GM23338 (cell line): ENCODE measurements at places on chromosomes 5 and 9. TPM values are rescaled to one million over a fixed set of nuclear protein-coding genes. Genes with fewer than 3 reads are reported as not detected.

- no peak for DNase-seq
Observed at GRCh38 chr9:13665418-13666066, 386.1 kb upstream of the MPDZ start.

DNA sequence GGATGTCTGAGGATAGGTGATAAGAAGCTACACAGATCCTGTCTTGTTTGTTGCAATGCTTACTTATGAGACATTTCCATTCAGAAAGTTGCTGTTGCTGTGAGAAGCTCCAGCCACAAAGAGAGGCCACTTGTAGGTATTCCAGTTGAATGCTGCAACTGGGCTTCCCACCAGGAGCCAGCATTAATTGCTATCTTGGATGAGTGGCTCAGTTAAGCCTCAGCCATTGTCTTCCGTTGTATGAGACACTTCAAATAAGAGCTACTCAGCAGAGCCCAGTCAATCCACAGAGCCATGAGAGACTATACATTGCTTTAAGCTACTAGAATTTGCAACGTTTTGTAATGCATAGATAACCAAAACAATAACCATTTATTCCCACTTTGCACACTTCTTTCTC is 104.3 kb upstream of the ARRDC3 start:
- DNase-seq, result no peak

DNA sequence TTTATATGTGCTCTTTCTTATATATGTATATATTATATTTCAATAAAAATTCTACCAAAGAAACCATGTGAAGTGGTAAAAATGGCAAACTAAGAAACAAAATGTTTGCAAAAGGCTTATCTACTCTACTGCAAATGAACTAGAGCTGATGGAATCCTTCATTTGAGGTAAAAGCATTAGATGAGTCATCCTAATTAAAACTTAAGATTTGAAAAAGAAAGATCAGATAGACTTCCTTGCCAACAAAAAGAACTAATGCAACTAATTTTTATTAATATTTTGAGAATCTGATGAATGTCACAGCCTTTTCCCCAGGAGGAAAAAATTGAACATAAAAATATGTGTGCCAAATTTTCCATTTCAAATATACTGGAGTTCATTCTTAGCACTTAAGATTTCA is 84.1 kb upstream of the SLCO4C1 start:
- no peak for DNase-seq

GRCh38 chr9:132366481-132366880 is 11.7 kb upstream of the SETX start:
- DNase-seq, result no peak

DNA sequence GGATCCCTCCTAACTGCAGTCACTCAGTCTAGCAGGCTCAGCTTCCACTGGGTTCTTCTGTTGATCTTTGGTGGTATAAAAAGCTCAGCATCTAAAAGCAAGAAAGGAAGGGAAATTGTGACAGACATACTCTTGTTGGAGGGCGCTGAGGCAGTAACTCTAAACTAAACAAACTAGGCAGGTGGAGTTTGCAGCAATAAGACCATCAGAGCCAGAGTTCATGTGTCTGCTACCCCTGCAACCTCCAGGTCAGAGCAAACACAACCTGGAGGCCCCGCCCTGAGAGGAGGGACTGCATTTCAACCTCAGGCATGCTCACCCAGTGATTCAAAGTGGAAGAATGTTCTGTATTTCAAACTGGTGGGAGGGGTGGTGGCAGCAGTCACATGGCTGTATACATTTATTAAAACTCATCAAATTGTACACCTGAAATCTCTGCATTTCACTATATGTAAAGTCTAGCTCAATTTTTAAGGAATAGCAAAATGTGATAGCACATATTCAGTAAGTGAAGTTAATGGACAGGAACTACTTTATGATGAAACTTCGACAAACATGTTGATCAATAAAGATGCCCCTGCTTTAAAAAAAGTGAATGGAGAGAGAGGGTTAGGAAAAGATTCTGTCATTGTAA is 7.1 kb downstream of the ACTL7A start:
- no peak for DNase-seq

- no peak for DNase-seq
Observed at GRCh38 chr5:7805379-7805778, 45.6 kb downstream of the CFAP90 start.

DNA sequence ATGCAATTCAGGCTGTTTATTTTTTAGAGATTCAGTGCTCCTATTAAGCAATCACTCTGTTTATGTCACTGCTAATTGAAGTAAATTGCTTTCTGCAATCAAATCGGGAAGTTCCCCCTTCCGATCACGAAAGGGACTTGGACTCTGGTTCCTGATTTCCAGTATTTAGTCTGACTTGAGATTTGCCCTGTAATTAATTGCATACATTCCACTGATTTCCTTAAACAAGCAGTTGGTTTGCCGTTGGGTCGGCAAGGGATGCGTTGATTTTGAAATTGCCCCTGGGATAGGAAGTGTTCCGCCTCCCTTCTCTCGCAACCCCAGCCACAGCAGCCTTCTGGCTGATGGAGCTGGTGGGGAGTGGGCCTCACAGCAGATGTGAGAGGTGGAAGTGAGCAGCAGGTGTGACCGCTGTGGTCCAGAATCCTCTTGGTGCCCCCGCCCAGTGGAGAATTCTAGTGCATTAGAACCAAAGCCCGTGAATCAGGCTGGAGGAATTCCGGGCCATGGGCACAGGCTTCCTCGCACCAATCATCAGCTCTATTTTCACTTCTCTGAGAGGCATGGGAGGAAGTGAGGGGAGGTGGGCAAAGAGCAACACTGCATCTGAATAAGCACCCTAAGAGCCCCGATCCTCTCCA is 102.5 kb downstream of the SPRY4 start:
- no peak for DNase-seq

- no peak for DNase-seq
Observed at GRCh38 chr9:72089451-72090130, 29.2 kb upstream of the C9orf57 start.

- no peak for DNase-seq
Observed at GRCh38 chr9:110671849-110672248, 3.3 kb downstream of the MUSK start.

DNA sequence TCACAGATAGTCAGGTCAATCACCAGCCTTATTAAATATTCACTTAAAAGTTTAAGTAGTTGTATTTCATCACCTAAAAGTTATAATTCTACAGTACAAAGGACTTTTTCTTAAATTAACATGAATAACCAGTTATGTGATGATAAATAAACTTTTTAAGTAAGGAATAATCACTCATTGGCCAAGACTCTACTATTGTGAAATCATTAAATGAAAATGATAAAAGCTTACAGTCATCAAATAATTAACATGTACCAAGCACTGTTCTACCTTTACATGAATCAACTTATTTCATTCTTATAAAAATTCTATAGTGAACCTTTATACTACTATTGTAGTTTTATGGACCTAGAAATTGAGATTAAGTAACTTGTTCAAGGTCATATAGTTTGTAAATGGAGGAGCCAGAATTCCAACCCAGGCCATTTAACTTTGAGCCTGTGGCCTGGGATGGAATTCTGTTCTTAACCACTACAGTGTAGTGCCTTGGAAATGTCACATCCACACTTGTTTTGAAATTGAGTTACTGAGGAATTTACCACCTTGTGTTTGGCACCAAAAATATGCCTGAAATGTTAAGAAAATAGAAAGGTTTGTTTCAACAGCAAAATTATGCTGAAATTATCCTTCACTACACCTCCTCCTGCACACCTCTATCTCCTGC is 32.8 kb upstream of the MSANTD3 start:
- DNase-seq, result no peak

DNA sequence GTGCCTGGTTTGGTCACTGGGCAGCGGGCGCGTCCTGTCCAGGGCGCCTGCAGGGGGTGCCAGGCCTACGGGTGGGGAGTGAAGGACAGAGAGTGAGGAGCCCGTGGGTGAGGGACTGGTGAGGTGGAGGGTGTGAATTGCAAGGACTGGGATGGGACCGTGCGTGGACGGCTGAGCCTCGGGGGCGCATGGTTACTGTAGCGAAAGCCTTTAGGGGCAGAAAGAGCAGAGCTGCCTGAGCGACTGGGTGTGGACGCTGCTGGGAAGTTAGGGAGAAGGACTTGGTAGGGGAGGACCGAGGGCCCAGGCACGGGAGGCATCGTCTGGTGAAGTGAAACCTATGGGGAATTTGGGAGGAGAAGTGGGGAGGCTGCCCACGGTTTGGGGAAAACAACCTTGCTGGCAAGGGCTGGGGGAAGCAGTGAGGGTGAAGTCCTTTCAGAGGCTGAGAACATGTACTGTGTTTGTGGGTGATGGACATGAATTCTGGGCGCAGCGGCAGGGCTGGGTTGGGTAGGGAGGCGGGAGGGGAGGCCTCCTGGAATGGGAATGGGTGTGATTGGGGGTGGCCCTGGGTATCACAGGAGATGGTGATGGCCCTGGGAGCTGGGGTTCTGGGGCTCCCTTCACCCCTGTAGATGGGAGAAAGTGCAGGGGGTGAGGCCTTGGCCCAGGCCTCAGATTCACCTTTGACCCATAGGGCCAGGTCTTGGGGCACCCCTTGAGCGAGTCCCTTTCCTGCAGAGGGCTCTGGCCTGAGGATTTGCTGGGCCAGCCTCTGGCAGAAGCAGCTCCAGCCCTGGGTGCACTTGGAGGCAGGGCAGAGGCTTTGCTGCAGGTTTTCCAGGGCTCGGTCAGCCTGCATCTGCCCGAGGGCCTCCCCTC is 1.7 kb upstream of the TOR4A start:
- DNase-seq, result no peak

- DNase-seq, result peak; percentile 51
Observed at GRCh38 chr5:163504079-163504931, 1.1 kb upstream of the MAT2B start.

DNA sequence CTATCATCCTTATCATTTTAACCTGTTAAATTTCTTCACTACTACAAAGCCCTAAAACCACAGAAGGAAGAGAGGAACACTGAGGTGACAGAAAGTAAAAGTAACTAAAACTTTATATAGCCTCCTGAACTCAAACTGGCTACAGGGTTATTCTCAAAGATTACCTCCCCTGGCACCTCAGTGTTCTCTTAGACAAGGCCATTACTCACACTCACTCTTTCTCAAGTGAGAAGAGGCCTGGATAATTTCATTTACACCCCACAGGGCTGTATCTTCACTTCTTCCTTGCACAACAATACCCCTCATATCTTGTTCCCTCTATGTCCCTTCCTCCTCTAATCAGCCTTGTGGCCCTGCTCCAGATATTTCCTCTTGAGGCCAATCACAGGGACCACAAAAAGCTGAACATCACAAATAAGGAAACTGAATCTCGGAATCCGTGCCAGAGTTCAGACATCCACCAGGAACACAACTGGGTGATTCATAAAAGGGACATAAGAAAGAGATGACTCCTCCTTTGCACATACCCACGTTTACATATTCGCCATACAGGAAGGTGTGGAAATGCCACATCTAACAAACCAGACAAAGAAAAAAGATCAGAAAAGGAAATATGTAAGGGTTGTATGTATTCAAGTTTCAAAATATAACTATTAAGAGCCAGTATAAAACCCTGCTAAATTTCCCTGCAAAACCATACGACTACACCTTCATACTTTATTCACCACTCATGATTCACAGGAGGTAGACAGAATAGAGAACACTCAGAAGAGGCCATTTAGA is 1.7 kb upstream of the KLHL3 start:
- no peak for DNase-seq

DNA sequence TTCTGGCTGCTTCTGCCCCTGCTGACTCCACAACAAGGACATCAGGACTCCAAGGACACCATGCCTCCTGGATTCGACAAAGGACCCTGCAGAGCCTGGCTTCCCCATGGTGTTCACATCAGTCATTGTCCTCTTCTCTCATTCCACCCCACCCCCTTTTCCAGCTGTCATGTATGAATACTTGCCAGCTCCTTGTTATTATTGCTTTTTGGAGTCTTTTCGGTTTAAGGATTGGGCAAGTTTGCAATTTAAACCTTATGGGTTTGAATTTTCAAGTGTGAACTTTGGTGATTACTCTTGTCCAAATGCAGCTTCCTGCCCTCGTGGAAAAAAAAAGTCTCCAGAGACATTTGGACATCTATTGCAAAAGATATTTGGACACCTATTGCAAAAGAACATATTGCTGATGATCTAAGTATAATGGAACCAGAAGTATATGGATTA is 14.2 kb upstream of the LVRN start:
- no peak for DNase-seq

- peak; percentile 56 for DNase-seq
Observed at GRCh38 chr9:121721058-121721350, 69.6 kb downstream of the DAB2IP start.

DNA sequence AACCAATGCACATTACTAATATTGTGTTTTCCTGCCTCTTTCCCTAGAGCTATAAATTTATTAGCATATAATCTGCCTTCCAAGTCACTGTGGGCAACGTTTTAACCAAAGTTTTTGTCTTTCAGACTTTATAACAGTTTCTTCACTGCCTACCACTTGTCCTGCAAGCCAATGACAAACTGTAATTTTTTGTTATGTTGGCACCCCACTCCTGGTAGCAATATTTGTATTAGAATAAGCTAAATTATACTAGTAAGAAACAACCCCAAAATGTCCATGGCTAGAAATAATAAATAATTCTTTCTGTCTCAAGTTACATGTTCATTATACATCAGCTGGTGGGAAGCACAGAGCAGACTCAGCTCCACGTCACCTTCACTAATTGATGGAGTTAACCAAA is 51.7 kb downstream of the ATPSCKMT start:
- no peak for DNase-seq

- DNase-seq, result no peak
Observed at GRCh38 chr9:100581661-100582060, 3.8 kb downstream of the CAVIN4 start.

GRCh38 chr5:126070481-126070880 is 352.7 kb upstream of the GRAMD2B start:
- no peak for DNase-seq

RAPGEF6 gene
- 19.7 and 20.3 TPM in 2 replicates for total RNA-seq

LECT2 gene
- total RNA-seq, result not detected in 2 replicates

FREM1 gene
- 3.1 and 4.8 TPM in 2 replicates for total RNA-seq

OR1Q1 gene
- total RNA-seq, result not detected in 2 replicates

CERT1 gene
- 38.9 and 40.7 TPM in 2 replicates for total RNA-seq

PTPDC1 gene
- total RNA-seq, result 10.0 and 10.6 TPM in 2 replicates
